ENCODE measurements at places on chromosomes 2 and 18. TPM values are rescaled to one million over a fixed set of nuclear protein-coding genes. Genes with fewer than 3 reads are reported as not detected.

NCKAP5 gene
- not detected for total RNA-seq

ABHD1 gene
- 0.18 TPM for total RNA-seq

CIDEA gene
- not detected for total RNA-seq

MEIS1 gene
- 9.0 TPM for total RNA-seq

ACTG2 gene
- total RNA-seq = 0.67 TPM

DNA sequence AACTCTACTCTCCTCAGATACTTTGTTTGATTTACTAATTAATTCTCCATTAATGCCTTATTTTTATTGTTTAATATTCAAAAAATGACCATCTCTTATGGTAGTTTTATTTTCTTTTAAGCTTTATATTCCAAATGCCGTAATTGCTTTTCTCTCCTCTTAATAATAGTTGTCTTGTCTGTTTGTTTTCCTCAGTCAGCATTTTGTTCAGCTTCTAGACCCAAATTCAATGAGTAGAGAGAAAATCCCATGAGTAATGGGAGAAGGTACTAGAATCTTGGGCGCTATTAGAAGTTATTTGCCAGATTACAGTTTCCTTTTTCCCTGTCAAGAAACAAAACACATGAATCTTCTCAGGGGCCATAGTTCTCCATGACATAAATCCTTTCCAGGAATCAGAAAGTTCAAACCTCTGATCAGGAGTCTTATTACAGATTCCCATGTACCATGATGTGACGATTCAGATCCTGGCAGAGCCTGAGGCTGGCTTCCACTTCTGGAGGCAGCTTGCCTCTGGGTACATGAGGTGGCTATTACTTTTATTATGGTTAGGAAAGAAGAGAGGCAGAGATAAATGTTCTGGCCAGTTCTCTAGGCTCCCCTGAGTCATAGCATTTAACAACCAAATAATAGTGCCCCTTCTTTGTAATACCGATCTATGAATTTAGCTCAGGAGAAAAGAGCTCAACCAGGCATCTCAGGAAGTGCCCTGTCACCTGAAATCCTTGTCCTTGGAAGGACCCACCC lies 485.1 kb upstream of the SETBP1 start:
- DNase-seq = no peak
- H3K27me3 ChIP-seq = no peaks in the 10 kb centered on the region
- H3K27ac ChIP-seq = no peak overlapping the region

- no peaks in the 10 kb centered on the region for H3K4me1 ChIP-seq
- DNase-seq = no peak
- no peak overlapping the region for H3K4me3 ChIP-seq
- H3K27me3 ChIP-seq = no peaks in the 10 kb centered on the region
- peaks cover 55% of the 10 kb centered on the region for H3K36me3 ChIP-seq
Observed at GRCh38 chr2:207561386-207562080, 31.8 kb downstream of the CREB1 start.

- peaks cover 2% of the 10 kb centered on the region for H3K27me3 ChIP-seq
- peak; percentile 22 for DNase-seq
- H3K27ac ChIP-seq = no peak overlapping the region
- H3K36me3 ChIP-seq = no peaks in the 10 kb centered on the region
- no peak overlapping the region for H3K4me3 ChIP-seq
- no peaks in the 10 kb centered on the region for H3K4me1 ChIP-seq
Observed at GRCh38 chr18:23779696-23780303, 90.5 kb downstream of the LAMA3 start.

- H3K4me1 ChIP-seq = no peaks in the 10 kb centered on the region
- H3K36me3 ChIP-seq = no peaks in the 10 kb centered on the region
- H3K27ac ChIP-seq = no peak overlapping the region
- H3K27me3 ChIP-seq = no peaks in the 10 kb centered on the region
- DNase-seq = peak; percentile 23
- no peak overlapping the region for H3K4me3 ChIP-seq
Observed at GRCh38 chr18:46497129-46497528, 159.9 kb downstream of the LOXHD1 start.

- no peaks in the 10 kb centered on the region for H3K36me3 ChIP-seq
- no peaks in the 10 kb centered on the region for H3K4me1 ChIP-seq
- DNase-seq = no peak
Observed at GRCh38 chr2:34176693-34177092, 577.6 kb upstream of the FAM98A start.

DNA sequence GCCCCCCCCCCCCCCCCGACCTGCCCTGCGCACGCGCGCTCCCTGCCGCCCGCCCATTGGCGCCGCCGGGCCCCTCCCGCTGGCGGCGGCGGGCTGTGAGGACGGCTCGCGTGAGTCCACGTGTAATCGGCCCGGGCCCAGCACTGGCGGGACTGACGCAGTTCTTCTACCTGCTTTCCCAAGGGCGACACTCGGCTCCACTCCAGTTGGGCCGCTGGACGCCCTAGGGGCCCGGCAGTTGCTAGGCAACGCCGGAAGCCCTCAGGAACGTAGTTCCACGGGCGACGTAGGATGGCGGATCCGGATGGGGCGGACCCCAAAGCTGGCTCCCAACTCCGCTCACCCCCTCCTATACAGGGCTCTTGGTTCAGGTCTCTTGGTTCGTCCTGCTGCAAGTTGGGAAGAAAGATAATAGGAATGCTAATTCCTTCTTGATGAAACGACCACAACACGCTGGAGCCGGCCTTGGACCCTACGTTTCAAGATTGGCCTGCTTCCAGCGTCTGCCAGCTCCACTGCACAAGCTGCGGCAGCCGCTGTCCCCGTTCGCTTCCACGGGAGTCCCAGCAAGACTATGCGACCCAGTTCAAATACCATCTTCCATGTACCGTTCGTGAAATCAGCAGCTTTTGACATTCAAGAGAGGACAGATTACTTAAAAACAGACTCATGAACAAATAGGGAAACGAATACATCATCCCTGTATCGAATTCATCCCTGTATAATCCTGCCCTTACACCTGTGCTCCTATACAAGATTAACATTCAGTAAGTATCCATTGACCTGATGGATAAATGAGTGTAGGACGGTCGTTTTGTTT lies 415 bp upstream of the MCFD2 start:
- H3K27me3 ChIP-seq = no peaks in the 10 kb centered on the region
- peak; percentile 97 for DNase-seq
- H3K27ac ChIP-seq = peak overlapping the region; percentile 72
- peaks cover 19% of the 10 kb centered on the region for H3K36me3 ChIP-seq
- H3K4me3 ChIP-seq = peak overlapping the region; percentile 92

GRCh38 chr2:27914041-27914804 lies 23.7 kb downstream of the BABAM2 start:
- no peak for DNase-seq
- no peaks in the 10 kb centered on the region for H3K36me3 ChIP-seq
- H3K27me3 ChIP-seq = no peaks in the 10 kb centered on the region

DNA sequence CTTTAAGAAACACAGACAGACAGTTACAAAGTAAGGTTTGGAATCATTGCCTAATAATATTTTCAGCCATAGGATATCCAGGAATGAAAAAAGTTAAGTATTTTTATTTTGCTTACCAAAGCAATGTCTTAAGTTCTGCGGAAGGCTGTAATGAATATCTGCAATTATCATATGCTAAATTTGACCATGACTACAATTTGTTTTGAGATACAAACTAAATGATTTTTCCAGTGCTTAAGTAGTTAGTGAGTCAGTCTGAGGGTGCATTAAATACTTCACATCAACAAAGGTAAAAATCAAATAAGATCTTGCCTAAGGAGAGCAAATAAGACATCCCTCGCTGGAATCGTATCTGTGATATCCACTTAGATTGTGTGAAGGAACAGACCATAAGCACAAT lies 250.0 kb downstream of the CD226 start:
- H3K4me1 ChIP-seq = no peaks in the 10 kb centered on the region
- no peaks in the 10 kb centered on the region for H3K27me3 ChIP-seq

GRCh38 chr2:29700560-29700959 lies 220.8 kb downstream of the ALK start:
- no peaks in the 10 kb centered on the region for H3K27me3 ChIP-seq
- DNase-seq = no peak
- H3K4me3 ChIP-seq = no peak overlapping the region
- no peaks in the 10 kb centered on the region for H3K36me3 ChIP-seq

GRCh38 chr2:122866095-122866494 lies 1110.6 kb downstream of the TSN start:
- no peak overlapping the region for H3K27ac ChIP-seq
- no peak overlapping the region for H3K4me3 ChIP-seq
- H3K27me3 ChIP-seq = no peaks in the 10 kb centered on the region
- H3K4me1 ChIP-seq = no peaks in the 10 kb centered on the region
- no peak for DNase-seq

DNA sequence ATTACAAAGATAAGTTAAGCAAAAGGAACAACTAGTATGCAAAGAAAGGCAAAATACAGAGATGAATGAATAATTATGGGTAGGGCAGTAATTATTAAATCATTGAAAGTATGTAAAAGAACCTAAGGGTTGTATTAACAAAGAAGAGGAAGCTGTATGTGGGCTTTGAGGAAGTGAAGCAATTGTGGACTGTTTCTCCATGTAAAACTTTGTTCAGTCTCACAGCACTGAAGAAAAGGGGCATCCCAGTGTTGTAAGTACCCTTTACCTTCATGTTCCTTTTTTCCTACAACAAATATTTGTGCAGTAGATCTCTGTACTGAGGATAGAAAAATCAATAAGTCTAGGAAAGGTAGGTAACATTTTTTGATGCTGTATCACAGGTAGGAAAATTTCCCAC lies 388.7 kb upstream of the NRP2 start:
- H3K4me1 ChIP-seq = no peaks in the 10 kb centered on the region
- no peak for DNase-seq
- H3K4me3 ChIP-seq = no peak overlapping the region
- H3K36me3 ChIP-seq = no peaks in the 10 kb centered on the region

DNA sequence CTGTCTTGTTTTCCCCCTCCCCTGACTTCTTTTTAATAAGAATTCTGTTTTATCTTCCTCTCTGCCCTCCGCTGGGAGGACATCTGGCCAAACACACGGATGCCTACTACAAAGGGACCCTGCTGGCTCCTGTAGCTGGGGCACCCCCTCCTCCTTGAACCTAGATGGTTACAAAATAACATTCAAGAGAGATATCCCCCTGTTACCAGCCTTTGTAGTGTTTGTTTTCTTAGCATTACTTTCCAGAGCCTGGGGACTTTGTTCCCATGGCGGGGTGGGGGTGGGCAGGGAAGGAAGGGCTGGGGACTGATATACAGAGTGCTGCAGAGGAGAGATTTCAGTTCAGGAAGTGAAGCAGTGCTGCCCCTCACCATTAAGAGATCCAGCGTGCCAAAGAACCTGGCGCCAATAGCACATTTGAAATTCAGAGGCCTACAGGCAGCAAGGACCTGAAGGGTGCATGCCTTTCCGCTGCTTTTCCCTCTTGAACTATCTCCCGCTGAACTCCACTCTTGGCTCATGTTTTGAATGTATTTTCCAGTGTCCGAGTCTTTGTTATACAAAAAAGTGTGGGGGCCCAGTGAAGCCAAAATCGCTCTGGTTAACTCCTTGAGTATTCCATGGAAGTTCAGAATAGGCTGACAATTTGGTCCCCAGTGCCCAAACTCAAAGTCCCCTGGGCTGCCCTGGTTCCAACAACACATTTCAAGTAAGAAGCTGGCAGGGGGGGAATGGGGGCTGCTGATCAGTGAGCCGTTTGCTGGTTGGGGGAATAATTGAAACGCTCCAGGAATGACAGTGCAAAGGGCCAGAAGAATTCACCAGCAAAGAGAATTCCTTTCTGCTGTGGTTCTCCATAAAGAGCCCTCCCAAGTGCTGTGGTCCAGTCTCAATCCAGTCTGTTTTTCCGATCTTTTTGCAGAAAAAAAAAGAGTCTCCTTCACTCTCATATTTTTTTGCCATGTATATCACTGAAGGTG lies 94.8 kb upstream of the THOC1 start:
- no peaks in the 10 kb centered on the region for H3K4me1 ChIP-seq
- peaks cover 47% of the 10 kb centered on the region for H3K27me3 ChIP-seq
- no peak for DNase-seq
- no peak overlapping the region for H3K4me3 ChIP-seq

DNA sequence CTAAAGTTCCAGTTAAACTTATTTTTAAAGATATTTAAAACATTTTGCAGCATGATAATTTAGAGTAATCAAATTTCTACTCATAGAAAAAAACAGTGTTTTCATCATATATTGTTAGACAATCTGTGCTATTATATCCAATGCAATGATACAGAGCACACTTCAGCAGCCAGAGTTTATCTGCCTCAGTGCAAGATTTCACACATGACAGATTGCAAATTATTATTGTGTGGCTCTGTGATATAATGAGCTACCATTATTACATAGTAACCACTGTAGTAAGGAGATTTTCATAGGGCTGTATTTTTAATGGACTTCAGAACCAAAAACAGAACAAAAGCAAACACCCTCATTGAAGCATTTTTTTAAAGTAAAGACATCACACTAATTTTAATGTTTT lies 762.4 kb downstream of the DSC3 start:
- no peak overlapping the region for H3K27ac ChIP-seq
- no peaks in the 10 kb centered on the region for H3K4me1 ChIP-seq
- no peaks in the 10 kb centered on the region for H3K27me3 ChIP-seq

GRCh38 chr2:233360771-233361176 lies 6.5 kb downstream of the DGKD start:
- peaks cover 12% of the 10 kb centered on the region for H3K36me3 ChIP-seq
- H3K27me3 ChIP-seq = no peaks in the 10 kb centered on the region
- H3K4me3 ChIP-seq = no peak overlapping the region

DNA sequence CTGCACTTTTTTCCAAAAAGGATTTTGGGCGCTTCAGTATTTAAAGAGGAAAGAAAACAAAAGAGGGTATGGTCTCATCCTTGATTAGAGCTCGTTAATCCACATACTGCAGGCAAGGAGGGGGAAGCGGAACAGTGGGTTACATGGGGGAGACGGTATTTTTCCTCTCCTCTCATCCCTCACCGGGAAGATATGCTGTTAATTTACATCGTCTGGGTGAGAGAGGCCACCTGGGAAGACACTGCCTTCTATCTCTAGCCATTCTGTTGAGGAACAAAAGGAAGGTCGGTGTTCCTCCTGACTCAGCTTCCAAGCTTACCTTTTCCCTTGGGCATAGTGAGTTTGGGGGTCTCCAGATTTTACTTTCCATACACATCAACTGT lies 52.3 kb downstream of the IMPA2 start:
- H3K27ac ChIP-seq = no peak overlapping the region
- H3K4me3 ChIP-seq = no peak overlapping the region
- 0 out of 3 replicates have a peak, but pooled peaks cover 4% of the 10 kb centered on the region for H3K27me3 ChIP-seq
- H3K36me3 ChIP-seq = no peaks in the 10 kb centered on the region

DNA sequence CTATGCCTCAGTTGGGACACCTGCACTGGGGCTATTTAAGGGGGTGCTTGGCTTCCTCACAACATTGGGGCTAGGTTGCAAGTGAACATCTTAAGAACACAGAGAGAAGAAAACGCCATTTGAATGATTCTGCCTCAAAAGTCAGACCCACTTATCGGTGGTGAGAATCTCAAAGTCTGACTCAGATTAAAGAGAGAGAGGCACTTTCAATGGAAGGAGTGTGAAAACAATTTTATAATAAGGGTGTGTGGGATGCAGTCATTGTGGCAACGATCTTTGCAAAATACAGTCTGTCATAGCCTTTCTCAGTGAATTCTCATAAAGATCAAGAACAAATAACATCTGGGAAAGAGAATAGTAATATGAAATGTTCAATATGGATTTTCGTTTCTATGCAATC lies 41.8 kb downstream of the CCDC102B start:
- H3K27ac ChIP-seq = no peak overlapping the region
- no peaks in the 10 kb centered on the region for H3K4me1 ChIP-seq
- H3K4me3 ChIP-seq = no peak overlapping the region
- no peaks in the 10 kb centered on the region for H3K27me3 ChIP-seq

Measured in K562 (cell line).